ENCODE measurements at places on chromosomes 6 and 20.

DNA sequence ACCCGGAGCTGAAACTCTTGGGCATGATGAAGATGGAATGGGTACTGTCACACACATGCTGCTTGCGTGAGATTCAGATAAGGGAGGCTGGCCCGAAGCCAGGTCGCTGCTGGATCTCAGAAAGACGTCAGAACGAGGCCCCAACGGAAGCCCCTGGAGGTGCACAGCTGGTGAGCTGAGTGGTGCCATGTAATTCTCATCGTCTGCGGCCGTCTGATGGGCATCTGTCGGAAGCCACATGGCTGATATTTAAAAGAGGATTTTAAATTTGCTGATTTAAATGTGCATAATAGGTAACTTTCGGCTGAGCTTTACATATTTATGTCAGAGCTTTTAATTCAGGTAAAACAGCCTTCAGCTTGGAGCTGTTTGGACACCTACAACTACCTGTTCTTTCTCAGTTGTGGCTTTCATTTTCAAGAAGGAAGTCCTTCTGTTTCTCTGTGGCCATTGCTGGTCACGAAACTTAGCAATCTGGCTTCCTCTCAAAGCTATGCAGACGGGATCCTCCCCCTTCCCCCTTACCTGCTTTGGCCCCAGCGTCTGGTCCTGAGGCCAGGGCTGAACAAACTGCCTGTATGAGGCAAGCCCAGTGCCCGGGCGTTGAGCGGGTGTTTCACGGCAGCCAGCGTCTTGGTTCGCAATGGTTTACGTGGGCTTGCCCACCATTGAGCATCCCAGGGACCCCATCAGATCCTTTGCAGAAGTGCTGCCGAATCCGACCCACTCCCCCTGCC lies 9.2 kb downstream of the SLCO4A1 start:
- no peak for DNase-seq

DNA sequence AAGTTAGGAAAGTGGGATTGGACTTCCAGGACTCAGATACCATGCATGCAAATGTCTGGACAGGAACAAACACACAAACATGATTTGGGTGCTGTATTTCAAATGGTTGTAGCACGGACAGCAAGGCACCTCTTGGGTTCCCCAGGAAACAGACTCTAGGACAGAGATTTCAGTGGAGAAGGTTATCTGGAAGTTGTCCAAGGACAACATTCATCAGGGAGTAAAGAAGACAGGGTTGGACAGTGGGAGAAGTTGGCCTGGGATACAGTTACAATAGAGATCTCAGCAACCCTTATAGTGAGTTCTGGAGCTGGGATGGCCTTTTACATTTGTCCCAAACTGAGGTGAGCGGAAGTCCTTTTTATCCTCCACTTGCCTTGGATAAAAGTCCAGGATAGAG lies 19.8 kb upstream of the TINAG start:
- DNase-seq, result no peak

- DNase-seq, result no peak
Measured at GRCh38 chr6:32132110-32132509, 2.0 kb upstream of the FKBPL start.

- DNase-seq, result no peak
Measured at GRCh38 chr20:61354901-61355495, 102.9 kb downstream of the CDH4 start.

DNA sequence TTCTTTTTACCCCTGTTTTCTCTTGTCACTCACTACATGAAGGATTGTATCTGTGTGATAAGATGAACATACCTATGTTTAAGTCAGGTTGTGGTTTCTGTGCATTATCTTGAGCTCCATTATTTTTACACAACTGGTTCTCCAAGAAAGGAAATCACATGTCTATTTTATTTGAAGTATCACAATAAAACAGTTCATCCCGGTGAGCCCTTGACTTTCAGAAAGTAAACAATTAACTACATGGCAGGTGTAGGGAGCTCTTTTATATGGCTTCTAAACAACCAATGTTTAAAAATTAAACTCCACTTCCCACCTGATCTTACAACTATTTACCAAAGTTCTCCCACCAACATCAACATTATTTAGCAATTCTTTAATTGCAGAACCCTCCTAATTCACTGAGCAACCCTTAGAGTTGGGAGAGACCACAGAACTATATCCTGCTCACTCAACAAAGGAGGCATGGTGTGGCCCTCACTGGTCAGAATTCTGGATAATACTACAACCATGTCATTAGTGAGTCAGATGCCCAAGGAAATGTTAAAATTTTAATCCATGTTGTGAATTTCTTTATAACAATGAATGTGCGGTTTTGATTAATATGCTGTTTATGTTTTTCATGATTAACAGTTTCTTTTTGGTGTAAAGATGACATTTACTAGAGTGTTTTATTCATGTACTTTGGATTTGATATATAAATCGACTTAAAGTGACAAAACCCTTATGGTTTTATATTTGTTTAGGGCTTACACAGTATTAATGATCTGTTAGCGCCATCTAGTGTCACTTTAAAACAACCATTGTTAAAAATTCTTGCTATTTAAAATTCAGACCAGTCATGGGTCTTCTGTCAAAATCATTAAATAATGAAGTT lies 50.0 kb upstream of the SCGN start:
- peak; percentile 8 for DNase-seq

DNA sequence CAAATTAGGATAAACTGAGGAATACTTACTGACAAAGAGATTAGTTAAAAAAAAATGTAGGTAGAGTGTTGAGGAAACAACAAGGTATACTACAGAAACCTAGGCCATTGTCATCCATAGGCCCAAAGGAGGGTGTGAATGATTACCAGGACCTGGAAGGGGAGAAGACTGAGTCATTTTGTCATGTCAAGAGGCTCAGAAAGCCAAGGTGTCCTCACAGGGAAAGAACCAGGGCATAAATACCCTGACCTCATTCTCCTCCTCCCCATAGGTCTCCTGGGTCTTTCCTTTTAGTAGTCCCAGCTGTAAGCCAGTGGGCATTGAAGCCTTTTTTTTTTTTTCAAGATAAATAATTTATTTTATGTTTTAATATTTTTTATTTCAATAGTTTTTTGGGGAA lies 582.1 kb upstream of the JAG1 start:
- DNase-seq, result no peak

GRCh38 chr20:36320898-36321695 lies 15.0 kb downstream of the DLGAP4 start:
- no peak for DNase-seq

DNA sequence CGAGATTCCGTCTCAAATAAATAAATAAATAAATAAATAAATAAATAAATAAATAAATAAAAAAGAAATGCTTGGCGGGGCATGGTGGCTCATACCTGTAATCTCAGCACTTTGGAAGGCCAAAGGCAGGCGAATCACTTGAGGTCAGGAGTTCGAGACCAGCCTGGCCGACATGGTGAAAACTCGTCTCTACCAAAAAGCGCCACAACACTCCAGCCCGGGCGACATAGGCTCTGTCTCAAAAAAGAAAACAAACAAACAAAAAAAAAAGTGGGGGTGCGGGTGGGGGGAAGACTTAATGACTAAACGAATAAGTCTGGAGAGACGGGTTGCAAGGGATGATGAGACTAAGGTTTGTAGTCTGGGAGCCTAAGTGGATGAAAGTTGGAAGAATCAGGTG lies 170.7 kb downstream of the SLC16A10 start:
- DNase-seq, result no peak

- DNase-seq, result no peak
Measured at GRCh38 chr6:150231525-150231850, 88.6 kb downstream of the PPP1R14C start.
